ENCODE measurements at places on chromosomes 13 and 19. TPM values are rescaled to one million over a fixed set of nuclear protein-coding genes. Genes with fewer than 3 reads are reported as not detected.

Gene IRGQ
- total RNA-seq: 19.8 TPM

Gene C19orf38
- total RNA-seq: 0.98 TPM

Gene SERP2
- total RNA-seq: 6.4 TPM

Gene LRFN3
- total RNA-seq: 14.7 TPM

Gene ZNF730
- 0.64 TPM for total RNA-seq

Gene CCNA1
- total RNA-seq: not detected

Gene TEX26
- not detected for total RNA-seq

Gene SLC25A41
- total RNA-seq: 0.47 TPM

Gene ZNF575
- total RNA-seq: 6.5 TPM

Gene KLHL26
- total RNA-seq: 10.1 TPM

Gene GPR183
- total RNA-seq: 6.4 TPM

Gene SMIM44
- 6.0 TPM for total RNA-seq

Gene GFY
- not detected for total RNA-seq

Gene SHISA7
- not detected for total RNA-seq

Gene ZNF749
- total RNA-seq: 8.3 TPM

Gene ATXN8OS
- not detected for total RNA-seq

All from left colon (tissue), 2 donors.